ENCODE measurements at places on chromosomes 6 and 20.

DNA sequence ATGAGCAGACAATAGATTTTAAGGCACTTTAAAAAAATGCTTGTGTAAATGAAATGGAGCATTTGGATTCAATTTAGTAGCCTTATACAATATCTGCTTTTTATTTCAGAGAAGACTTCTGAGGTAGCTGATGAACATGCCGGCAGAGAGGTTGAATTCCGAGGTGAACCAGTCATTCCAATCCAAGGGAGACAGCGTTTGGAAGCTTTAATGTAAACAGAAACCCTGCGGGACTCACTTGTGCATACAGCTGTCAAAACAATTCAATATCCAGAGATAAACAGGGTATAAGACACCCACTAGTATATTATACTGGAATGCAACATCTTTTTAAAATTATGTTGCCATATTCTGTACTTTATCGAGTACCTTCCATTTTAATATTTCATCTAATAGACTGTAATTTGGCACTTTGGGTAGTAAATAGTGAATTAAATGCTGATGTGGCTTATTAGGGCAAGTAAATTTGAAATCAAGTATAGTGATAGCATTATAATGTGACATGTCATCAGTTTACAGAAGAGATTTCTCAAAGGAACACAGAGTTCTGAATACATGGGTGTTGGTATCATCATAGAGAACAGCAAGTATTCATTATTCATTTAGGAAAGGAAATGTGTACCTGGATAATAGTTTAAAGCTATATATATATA is 347.7 kb downstream of the PRKN start:
- no peak for DNase-seq

GRCh38 chr6:129267028-129267427 is 384.1 kb downstream of the LAMA2 start:
- no peak for DNase-seq

GRCh38 chr6:156438350-156438923 is 338.7 kb upstream of the ARID1B start:
- no peak for DNase-seq

DNA sequence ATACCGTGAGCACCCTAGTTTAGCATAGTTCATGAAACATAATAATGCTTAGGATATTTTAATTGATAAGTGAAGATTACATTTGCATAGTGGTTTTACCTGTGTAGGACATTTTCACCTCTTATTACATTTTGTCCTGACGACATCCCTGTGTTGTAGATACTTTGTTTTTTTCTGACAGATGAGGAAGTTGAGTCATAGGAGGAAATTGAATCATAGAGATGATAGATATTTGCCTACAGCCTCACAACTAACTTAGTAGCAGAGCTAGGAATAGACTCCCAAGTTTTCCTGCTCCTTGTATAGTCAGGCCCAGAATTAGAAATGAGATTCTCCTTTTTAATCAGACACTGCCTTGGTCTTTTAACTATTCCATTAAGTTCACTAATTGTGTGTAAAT is 100.5 kb upstream of the SUPT3H start:
- no peak for DNase-seq

DNA sequence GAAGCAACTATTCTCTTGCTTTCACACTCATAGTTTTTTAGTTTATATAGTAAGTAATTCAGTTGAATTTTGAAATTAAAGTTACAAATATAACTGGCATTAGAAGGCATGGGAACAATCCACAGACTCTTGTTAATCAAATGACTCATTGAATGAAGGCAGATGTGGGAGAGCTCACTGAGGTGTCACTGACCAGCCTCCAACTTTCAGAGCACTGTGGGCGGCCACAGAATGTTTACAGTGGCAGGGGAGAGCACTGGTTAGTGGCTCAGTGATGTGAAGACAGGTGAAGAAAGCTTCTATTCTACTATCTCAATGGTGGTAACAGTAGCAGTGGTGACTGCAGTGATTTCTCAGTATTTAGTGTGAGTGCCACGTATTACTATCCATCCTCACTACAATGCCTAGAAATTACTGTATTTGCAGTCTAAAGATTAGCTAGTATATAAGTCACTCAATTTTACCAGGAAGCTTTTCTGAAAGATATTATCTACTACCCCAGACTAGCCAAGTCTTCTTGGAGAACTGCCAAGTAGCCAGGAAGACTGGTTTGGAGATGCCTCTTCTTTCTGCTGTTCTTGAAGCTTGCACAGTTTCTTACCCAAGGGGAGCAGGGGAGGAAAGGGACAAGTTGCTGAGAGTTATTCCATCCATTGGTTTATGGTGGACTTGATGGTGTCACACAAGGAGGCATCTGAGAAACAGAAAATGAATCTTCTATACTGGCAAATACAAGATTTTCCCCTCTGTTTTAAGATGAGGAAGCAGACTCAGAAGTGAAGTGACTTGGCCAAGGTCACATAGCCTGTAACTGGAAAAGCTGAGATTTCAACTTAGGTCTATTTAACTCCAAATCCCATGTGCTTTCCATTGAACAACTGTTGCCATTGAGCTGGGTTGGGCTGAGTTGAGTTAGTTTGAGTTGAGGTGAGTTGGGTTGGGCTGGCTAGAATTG is 231.2 kb downstream of the ANKRD60 start:
- no peak for DNase-seq

GRCh38 chr6:30641048-30641447 is 5.9 kb upstream of the C6orf136 start:
- DNase-seq, result no peak

All from GOT3 (cell line).